ENCODE measurements at places on chromosomes 11 and 22.

DNA sequence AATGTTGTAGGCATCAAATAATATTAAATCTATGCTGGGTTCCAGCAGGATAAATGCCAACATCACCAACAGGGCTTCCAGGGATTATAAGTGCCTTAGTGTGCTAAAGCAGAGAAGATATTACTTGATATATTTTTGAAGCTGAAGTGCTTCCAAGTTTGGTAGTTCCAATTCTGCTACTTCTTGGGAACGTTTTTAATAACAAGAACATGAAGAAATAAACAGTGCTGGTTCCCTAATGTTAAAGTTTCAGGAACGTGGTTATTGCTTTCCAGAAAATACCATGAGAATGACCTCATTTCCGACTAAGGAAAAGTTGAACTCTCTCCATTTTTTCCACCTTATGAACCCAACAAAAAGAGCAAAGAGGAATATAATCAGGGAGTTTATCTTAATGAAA is 4.6 kb upstream of the RNF185 start:
- no peak for DNase-seq

GRCh38 chr11:115439969-115440540 is 64.2 kb downstream of the CADM1 start:
- no peak for DNase-seq

- DNase-seq = no peak
Measured at GRCh38 chr22:22703203-22703570, 58.8 kb downstream of the GGTLC2 start.

GRCh38 chr11:75735181-75735845 is 17.7 kb downstream of the MOGAT2 start:
- no peak for DNase-seq

GRCh38 chr11:74208507-74208906 is 37.4 kb downstream of the PPME1 start:
- DNase-seq = no peak

DNA sequence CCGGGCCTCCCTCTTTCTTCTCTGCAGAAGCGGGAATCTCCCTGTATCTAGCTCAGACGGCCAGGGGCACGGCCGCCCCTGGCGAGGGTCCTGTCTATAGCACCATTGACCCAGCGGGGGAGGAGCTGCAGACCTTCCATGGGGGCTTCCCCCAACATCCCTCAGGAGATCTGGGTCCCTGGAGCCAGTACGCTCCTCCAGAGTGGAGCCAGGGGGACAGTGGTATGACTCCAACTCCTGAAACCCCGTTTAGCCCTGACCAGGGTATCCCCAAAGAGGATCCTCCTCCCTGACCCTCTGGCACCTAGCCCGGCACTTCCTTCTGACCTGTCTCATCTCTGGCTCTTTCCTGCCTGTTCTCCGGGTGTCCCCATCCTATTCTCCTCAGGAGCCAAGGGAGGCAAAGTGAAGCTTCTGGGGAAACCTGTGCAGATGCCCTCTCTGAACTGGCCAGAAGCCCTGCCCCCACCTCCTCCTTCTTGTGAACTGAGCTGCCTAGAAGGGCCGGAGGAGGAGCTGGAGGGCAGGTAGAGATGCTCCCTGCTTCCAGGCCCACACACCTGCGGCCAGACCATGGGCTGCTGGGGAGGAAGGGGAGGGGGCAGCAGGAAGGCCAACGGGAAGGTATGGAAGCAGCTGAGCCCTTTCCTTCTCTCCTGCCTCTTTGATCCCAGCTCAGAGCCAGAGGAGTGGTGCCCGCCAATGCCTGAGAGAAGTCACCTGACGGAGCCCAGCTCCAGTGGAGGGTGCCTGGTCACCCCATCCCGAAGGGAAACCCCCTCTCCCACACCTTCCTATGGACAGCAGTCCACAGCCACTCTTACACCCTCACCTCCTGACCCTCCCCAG is 12.9 kb downstream of the ROBO3 start:
- no peak for DNase-seq

DNA sequence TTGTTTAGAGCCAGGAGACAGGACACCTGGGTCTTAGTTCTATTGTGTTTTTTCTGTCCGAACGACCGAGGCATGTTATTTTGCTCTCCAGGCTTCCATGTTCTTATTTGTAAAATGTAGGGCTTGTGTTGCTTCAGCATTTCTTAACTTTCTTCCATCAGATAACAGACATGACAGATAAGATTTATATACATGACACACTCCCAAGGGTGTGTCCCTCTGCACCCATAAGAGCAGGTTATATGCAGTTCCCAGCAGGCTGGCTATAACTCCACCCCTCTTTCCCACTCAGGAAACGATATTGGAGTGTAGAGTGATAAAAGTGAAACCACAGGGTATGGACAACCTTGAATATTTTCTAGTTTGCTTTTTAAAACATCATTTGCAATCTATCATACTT is 65.8 kb downstream of the APIP start:
- DNase-seq = no peak

DNA sequence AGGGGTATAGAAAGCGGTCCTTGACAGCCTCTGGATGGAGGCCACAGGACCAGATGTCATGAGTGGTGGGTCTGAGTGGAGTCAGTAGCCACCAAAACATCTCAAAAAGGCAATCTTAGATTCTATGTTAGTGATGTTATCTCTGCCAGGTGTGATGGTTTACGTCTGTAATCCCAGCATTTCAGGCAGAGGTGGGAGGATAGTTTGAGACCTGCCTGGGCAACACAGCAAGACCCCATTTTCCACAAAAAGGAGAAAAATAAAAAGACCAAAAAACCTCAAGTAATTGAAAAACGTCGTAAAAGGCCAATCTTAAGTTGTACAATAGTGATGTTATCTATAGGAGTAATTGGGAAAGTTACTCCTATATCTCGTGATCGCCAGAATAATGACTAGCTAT is 3.7 kb upstream of the MTCH2 start:
- no peak for DNase-seq

DNA sequence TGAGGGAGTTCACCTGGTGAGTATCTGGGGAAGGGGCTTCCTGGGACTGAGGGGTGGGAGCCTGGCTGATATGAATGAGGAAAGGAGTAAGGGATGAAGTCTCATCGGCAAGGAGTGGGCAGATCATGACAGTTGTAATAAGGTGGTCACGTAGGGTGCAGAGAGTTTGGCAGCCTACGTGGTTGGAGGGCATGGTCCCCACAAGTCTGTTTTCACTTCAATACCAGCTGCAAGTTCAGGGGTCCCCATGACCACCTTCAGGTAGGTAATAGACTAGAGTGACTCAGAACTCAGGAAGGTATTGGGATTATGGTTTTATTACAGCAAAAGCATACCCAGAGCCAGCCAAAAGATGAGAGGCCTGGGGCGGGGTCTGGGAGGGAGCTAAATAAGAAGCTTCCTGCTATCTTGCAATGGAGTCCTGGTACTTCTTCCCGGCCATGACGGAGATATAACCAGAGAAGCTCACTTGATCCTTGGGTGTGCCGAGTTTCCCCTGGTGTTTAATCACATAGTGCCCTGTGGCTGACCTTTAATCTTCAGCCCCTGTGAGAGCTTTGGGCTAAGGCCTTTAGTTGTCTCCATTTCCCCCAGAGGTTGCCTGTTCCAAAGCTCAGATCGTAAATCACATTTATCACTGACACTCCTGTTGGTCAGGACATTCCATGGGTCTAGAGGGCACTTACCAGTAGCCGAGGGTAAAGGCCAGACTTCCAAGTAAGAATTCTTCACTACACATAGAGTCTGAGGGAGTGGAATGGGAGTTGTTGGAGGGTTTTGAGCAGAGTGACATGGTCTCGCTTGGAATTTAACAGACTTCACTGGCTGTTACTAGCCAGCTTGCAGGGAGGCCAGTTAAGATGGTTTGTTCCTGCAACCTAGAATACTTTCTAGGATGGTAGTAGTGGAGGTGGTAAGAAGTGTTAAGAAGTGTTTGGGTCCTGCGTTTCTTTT is 9.1 kb downstream of the SLC3A2 start:
- DNase-seq = no peak

All from stimulated activated CD8-positive, alpha-beta memory T cell treated with anti-CD3 and anti-CD28 coated beads, Interleukin-4, amount 100 ng/mL, for 1 hour (primary cell).